ENCODE measurements at places on chromosomes 4 and X. TPM values are rescaled to one million over a fixed set of nuclear protein-coding genes. Genes with fewer than 3 reads are reported as not detected.

ODAM gene
- 0.76 TPM for polyA plus RNA-seq

DNA sequence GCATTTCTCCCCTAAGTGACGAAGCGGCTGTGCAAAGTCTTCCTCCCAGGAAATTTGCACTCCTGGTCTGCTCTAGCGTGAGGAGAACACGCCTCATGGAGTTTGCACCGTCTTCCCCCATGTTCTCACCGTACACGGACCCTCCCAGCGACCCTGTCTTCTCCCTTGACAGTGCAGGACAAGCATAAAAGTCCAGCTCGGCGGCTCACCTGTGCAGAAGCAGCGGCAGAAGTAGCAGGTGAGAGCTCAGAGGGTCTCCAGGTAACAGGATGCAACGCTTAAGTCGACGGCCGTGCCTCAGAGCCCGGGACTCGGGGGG lies 314 bp downstream of the P2RY8 start:
- DNase-seq: no peak

- no peak for DNase-seq
These were observed 555.6 kb downstream of the PPARGC1A start for GRCh38 chr4:23333946-23334878.

- DNase-seq: no peak
These were observed 280.1 kb upstream of the PPARGC1A start for GRCh38 chr4:24169956-24170355.

DNA sequence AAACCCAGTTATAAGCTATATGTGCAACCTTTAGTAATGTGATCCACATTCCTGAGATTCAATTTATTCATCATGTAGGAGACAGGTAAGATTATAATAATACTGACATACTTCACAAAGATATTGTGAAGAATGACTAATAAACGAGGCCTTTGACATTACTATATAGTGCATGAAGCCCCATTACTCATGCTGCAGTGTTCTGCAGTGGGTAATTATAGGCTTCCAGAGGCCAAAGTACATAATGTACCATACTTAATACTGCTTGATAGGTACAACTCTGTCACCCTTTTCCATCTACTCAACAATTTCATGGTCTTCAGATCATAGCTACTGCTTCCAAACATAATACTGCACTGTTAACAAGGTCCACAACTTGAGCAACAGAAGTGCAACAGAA lies 68.9 kb downstream of the COL25A1 start:
- no peak for DNase-seq

SLC49A3 gene
- 7.1 TPM for polyA plus RNA-seq

DNA sequence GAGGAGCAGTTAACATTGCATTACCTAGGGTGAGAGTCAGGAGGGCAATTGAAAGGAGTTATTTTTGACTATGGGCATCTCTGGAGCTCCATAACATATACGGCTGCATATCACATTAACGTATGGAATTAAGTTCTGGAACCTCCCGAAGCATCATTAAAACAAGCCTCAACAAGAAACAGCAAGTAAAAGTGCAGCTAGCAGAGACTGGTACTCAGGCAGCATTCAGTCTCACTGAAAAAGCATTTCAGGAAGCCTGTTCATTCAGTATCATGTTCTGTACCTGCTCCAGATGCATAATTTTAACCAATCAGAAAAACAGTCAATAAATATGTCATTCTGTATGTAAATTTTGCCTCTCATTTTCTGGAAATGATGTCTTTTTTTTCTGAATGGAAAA lies 299.6 kb downstream of the EPHA5 start:
- DNase-seq: no peak

- DNase-seq: no peak
These were observed 41.3 kb upstream of the IGFBP7 start for GRCh38 chr4:57151481-57151880.

MAD2L1 gene
- polyA plus RNA-seq: 58.0 TPM

KLF8 gene
- 5.3 TPM for polyA plus RNA-seq

DNA sequence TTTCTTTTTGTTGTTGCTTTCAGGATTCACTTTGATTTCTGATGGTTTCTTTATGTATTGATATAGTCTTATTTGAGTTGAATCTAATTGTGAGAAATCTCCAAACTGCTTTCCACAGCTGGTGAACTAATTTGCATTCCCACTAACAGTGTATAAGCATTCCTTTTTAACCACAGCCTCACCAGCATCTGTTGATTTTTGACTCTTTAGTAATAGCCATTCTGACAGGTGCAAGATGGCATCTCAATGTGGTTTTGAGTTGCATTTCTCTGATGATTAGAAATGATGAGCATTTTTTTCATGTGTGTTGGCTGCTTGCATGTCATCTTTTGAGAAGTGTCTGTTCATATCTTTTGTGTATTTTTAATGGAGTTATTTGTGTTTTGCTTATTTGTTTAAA lies 1023.1 kb downstream of the SH3BGRL start:
- DNase-seq: no peak

GRCh38 chr4:90769251-90769650 lies 642.1 kb downstream of the CCSER1 start:
- DNase-seq: no peak

All from left renal cortex interstitium (tissue), 4 donors.